RWPE2 (cell line): ENCODE measurements at places on chromosomes 5 and 9.

DNA sequence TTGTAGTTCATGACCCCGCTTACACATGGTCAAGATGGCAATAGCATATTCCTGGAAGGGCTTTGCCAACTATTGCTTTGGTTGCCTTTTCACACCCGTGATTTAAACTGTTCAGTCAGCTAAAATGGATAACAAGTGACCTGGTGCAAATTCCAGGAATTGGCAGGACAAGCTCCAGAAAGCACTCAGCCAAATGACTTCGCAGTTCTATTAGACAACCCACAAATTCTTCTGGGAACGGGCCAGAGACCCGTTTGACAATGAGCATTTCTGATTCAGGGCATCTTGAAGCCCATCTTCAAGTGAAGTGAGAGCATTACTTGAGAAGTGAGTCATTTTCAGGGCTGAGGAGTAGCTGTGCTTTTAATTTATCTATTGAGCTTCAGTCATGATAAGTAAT, 165.0 kb downstream of the DROSHA start:
- DNase-seq: no peak
- H3K36me3 ChIP-seq: no peaks in the 10 kb centered on the region
- no peaks in the 10 kb centered on the region for H3K4me1 ChIP-seq
- H3K27ac ChIP-seq: no peak overlapping the region

- no peak for DNase-seq
- H3K27me3 ChIP-seq: no peaks in the 10 kb centered on the region
- no peak overlapping the region for H3K27ac ChIP-seq
- H3K4me1 ChIP-seq: peaks cover 11% of the 10 kb centered on the region
- H3K4me3 ChIP-seq: no peak overlapping the region
Measured at GRCh38 chr5:128782446-128782845, 182.8 kb upstream of the SLC27A6 start.

- no peak overlapping the region for H3K4me3 ChIP-seq
- DNase-seq: no peak
- no peaks in the 10 kb centered on the region for H3K36me3 ChIP-seq
Measured at GRCh38 chr5:17482790-17483189, 15.2 kb upstream of the TAF11L2 start.

- no peaks in the 10 kb centered on the region for H3K4me1 ChIP-seq
- no peaks in the 10 kb centered on the region for H3K36me3 ChIP-seq
- no peak overlapping the region for H3K4me3 ChIP-seq
- DNase-seq: no peak
- H3K27me3 ChIP-seq: no peaks in the 10 kb centered on the region
Measured at GRCh38 chr5:138051441-138052296, 18.8 kb upstream of the FAM13B start.
